Hematopoietic multipotent progenitor cell treated with erythropoietin and hydrocortisone succinate and interleukin-3 and kit ligand, for 15 days (in vitro differentiated cells): ENCODE measurements at places on chromosomes 3 and 15.

GRCh38 chr3:152790651-152791387, 44.1 kb upstream of the P2RY1 start:
- DNase-seq = no peak

GRCh38 chr3:141561426-141562034, 74.7 kb downstream of the RASA2 start:
- peak; percentile 73 for DNase-seq

DNA sequence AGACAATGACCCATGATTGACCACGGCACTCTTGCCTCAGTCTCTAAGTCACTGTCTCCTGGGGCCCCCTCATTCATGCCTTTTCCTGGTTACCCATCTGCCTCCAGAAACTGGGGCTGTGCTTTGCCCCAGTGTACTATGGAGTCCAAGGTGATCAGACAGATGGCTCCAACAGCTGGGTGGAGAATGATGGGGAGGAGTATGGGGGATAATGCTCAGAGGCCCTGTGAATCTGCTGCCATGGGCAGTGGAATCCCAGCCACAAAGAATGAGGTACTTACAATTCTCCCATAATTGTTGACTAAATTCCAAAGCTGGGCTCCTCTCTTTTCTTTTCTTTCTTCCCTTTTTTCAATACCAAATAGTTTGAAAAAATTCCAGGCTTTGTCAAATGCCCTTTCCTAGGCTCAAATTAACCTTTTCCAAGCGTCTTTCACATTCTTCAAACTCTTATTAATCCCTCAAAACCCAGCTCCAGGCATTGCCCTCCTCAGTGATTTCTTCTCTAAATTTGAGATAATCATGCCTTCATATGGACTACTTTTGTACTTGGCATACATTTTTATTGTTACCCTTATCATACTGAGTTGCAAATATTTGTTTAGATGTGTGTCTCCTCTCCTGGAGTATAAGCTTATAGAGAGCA, 148.5 kb upstream of the ICE2 start:
- no peak for DNase-seq

- DNase-seq = no peak
Observed at GRCh38 chr3:123744064-123744463, 140.1 kb downstream of the MYLK start.

DNA sequence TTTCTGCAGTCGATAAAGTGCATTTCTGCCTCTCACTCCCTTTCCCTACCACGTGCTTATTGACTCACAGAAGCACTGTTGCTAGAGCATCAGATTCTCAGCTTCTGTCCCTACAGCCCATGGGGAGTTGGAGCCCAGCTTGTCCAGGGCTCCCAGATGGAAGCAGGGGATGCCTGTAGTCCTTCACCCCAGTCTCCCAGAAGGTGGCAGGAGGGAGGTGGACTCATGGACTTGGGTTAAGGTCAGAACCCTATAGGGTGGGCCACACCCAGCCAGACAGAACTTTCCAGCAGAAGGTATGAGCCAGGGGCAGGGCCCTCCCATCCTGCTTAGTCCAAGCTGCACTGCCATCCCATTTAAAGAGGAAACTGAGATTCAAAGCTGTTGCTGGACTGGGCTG, 33.1 kb upstream of the SEMA3F start:
- DNase-seq = no peak

GRCh38 chr15:32864051-32864450, 146.2 kb downstream of the GREM1 start:
- DNase-seq = no peak

DNA sequence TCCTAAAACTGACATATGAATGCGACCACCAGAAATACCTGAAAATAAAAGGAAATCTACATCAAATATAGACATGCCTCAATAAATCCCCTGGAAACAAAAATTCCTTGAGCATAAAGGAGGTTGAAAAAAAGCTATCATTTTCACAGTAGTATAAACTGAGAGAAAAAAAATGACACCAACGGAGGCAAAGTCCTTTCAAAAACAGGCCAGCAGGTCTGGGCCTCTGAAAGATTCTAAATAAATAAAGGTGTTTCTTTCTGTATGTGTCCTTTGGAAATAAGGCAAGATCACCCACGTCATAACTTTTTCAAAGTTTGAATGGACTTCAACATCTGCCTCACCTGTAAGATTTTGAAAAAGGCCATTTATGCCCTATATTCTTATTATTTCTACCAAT, 5.0 kb downstream of the CLPX start:
- no peak for DNase-seq

DNA sequence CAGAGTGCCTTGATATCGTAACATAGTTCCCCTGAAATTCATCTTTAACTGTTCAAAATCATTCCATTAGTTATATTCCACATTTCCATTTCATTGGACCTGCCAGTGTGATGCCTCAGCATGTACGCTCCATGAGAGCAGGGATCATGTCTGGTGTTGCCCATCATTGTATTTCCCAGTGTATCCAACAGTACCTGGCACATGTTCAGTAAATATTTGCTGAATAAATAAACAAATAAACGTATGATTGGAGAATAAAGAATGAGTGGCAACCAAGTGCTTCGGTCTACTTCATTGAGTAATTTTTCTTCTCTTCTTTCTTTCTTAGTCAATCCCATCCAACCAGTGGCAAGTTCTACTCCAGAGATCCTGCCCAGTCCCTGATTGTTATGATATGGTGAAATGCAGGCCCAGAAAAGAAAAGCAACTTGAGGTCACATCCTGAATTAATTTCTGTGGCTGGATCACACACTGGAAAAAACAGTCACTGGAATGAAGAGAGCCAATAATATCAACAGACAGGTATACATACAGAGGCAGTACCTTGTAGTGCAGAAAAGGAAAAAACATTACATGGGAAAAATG, 101.2 kb downstream of the PLCH1 start:
- DNase-seq = no peak

- peak; percentile 49 for DNase-seq
Observed at GRCh38 chr15:80140909-80141308, 11.9 kb upstream of the FAH start.

DNA sequence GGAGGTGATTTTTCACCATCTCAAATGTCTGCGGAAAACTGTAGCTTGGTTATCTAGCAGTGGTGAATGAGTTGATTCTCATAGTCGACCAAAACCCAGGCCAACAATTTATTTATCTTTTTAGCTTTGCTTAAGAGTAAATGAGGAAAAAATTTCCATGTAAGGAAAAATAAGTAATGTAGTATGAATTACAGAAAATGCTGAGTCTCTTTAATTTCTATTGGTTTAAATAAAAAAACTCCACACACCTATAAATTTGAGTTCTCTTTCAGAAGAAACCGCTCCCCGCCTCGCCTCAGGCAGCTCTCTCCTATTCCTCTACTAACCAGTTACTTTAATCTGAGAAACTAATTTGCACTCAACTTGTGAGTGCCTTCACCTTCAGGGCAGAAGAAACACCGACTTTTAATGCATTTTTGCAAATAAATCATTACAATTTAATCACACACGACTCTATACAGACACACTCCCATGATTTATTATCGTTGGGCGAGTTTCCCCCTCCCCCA, 540 bp upstream of the RSRC1 start:
- no peak for DNase-seq

DNA sequence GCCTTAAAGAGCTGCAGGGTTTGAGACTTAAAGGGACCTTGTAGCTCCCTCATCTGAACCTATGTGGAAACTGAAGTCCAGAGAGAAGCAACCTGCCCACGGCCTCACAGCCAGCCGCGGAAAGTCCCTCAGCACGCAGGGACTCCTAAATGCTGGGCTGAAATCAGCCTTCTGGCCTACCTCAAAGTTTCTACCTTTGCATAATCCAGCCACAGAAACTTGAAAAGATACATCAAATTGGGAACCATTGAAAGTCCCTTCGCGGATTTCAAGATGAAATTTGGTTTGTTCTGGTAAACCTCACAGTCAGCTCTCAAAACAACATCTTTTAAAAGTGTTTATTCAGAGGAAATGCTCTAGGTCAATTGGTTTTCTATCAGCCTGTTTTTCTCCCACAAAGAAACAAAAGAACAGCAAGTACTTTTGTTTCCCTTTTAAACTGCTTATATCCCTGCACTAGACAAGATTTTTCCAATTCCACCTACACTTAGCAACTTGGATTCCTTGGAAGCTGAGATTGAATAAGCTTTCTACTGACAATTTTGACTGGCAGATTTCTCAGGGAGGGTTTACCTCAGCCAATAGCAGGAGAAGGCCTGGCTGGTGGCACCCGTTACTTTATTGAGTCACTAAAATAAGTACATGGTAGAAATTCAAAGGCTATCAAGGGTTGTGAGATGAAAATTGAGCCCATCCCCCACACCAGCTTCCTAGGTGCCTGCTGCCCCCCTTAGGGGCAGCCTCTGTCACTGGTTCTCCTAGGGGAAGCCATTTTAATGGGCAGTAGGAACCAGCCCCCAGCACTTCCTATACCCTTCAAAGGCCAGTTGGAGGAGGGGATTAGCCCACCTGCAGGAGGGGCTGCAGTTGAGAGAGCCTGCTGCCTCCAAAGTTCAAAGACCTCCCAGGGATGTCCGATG, 171.2 kb downstream of the ADAMTS17 start:
- no peak for DNase-seq

- no peak for DNase-seq
Observed at GRCh38 chr15:29040370-29040751, 154.6 kb downstream of the APBA2 start.

- DNase-seq = no peak
Observed at GRCh38 chr15:101381671-101382212, 86.7 kb upstream of the SNRPA1 start.

DNA sequence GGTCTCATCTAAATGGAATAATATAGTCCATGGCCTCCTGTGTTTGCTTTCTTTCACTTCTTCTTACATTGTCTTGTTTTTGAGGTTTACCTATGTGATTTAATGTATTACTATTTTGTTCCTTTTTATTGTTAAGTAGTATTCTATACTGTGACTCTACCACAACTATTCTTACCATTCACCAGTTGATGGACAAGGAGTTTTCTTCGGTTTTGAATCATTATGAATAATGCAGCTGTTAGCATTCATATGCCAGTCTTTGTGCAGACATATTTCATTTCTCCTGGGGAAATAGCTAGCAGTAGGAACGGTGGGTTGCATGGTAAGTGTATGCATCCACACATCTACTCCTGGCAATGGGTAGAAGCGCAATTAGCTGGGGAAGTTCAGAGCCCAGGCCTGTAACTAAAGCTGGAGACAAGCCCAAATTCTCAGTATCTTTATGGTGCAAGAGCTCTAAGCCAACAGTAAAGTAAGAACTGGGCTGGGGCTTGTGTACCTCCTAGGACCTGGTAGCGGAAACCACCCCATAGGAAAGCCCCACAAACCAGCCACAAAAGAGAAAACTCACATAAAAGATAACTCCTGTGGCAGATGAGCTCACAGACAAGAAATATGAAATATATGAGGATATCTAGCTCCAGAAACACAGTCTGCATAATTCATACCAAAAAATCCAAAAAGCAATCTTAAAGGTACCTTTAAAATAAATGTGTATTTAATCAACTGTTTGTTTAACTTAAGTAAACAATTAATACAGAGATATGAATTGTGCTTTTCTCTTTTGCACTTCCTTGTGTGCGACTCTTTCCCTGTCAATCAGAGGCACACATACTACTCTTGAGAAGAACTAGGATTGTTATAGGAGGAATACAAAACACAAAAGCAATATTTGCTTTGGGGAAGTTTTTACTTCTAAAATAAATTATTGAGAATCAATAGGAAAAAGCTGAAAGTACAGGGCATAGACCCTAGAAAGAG, 2.7 kb upstream of the CSTA start:
- DNase-seq = no peak

GRCh38 chr3:171695426-171695825, 114.9 kb downstream of the PLD1 start:
- DNase-seq = no peak

DNA sequence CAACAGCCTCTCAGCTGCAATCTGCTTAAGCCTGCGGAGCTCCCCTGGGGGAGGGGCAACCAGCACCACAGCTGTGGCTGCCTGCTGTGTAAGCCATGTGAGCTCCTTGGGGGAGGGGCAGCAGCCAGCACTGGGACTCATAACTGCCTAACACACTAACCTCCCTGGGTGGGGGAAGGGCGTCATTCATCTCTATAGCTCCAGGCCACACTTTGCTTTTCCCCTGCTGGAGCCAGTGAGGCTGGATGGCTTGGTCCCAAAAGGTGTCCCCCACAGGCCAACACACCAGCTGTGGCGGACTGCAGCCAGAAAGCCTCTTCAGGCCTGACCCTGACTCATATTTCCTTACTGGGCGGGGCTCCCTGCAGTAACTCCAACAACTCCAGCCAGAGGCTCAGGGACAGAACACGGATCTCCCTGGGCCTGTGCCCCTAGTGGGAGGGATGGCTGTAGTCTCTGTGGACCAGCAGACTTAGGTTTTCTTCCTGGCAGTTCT, 129.8 kb downstream of the PPM1L start:
- no peak for DNase-seq

DNA sequence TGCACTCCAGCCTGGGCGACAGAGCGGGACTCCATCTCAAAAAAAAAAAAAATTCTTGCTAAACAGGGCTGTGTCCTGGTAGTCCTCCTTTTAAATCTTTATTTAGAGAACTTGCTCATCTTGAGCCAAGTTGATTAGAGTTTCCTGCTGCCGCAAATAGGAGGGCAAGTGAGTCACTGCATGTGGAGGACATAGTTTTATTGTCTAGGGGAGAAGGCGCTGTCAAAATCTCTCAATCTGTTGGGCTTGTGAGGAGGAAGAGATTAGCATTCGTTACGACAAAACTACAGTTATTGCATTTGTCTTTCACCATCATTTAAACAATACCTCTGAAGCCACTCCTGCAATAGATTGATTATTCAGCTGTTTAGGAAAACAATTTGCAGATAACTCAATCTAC, 11.5 kb downstream of the MUC4 start:
- DNase-seq = no peak

GRCh38 chr3:169347597-169347996, 315.9 kb downstream of the MECOM start:
- no peak for DNase-seq

- DNase-seq = no peak
Observed at GRCh38 chr3:102528727-102529126, 93.9 kb downstream of the ZPLD1 start.

- no peak for DNase-seq
Observed at GRCh38 chr3:127762077-127762786, 60.1 kb downstream of the MGLL start.

- peak; percentile 71 for DNase-seq
Observed at GRCh38 chr3:50324351-50325112, 2.0 kb upstream of the HYAL2 start.

DNA sequence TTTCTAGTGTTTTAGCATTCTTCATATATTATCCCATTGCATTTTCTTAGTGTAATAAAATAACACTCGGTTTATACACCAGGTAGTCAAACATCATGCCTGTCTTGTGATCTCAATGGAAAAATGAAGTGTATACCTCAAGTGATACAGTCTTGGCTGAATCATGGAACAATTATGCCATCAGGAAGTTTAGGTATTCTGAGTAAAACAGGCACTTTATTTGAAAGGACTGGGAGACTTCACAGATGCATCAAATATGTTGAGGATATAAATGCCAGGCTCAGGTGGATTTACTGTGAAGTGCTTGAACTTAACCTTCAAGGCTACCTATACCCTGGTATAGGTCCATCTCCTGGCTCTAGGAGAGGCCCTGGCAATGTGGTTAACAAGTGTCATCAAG, 8.5 kb downstream of the TGFBR2 start:
- no peak for DNase-seq
